IMR-90 (cell line): ENCODE measurements at places on chromosomes 7 and 10.
A peak's percentile ranks its signal among the peaks of the same experiment; 100 is the strongest.

- H3K27me3 ChIP-seq = peaks cover 8% of the 10 kb centered on the region
- no peak overlapping the region for H3K4me3 ChIP-seq
- no peaks in the 10 kb centered on the region for H3K36me3 ChIP-seq
Measured at GRCh38 chr7:95322854-95323253, 1.5 kb downstream of the PON1 start.

- H3K27ac ChIP-seq = no peak overlapping the region
- no peak overlapping the region for H3K4me3 ChIP-seq
- H3K36me3 ChIP-seq = no peaks in the 10 kb centered on the region
- H3K4me1 ChIP-seq = no peaks in the 10 kb centered on the region
- peaks cover 2% of the 10 kb centered on the region for H3K27me3 ChIP-seq
Measured at GRCh38 chr10:112314822-112315474, 31.7 kb downstream of the TECTB start.

GRCh38 chr10:29980084-29980483 lies 79.3 kb downstream of the JCAD start:
- H3K27me3 ChIP-seq = peaks cover 5% of the 10 kb centered on the region
- no peaks in the 10 kb centered on the region for H3K36me3 ChIP-seq
- peaks cover 2% of the 10 kb centered on the region; the same call in 1 of the 2 replicates for H3K4me1 ChIP-seq
- H3K27ac ChIP-seq = no peak overlapping the region
- no peak for DNase-seq

DNA sequence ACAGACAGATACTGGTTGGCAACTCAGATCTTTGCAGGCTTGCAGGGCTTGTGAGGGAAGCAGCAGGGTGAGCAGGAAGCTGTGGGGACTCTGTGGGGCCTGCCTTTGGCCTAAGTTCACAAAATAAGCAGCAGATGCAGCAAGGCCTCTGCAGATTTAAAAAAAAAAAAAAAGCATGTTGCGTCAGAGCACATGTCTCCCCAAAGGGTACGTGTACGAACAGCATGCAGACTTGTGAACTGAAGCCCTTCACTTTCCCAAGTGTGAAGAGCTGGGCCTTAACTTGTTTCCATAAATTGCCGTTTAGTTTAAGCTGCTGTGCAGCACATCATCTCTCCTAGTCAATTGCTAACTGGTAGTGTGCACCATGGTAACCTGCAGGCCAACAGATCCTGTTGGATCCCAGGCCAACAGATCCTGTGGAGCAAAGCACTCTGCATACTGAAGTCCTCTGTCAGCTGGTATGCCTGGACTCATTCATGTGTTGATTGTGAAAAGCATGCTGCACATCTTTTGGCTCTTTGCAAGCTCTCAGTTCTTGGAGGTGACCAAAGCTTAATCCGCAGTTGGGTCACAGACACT lies 10.8 kb upstream of the XPNPEP1 start:
- H3K27me3 ChIP-seq = no peaks in the 10 kb centered on the region
- H3K36me3 ChIP-seq = no peaks in the 10 kb centered on the region
- peaks cover 2% of the 10 kb centered on the region; the same call in 1 of the 2 replicates for H3K4me1 ChIP-seq
- no peak overlapping the region for H3K27ac ChIP-seq
- no peak overlapping the region for H3K4me3 ChIP-seq

DNA sequence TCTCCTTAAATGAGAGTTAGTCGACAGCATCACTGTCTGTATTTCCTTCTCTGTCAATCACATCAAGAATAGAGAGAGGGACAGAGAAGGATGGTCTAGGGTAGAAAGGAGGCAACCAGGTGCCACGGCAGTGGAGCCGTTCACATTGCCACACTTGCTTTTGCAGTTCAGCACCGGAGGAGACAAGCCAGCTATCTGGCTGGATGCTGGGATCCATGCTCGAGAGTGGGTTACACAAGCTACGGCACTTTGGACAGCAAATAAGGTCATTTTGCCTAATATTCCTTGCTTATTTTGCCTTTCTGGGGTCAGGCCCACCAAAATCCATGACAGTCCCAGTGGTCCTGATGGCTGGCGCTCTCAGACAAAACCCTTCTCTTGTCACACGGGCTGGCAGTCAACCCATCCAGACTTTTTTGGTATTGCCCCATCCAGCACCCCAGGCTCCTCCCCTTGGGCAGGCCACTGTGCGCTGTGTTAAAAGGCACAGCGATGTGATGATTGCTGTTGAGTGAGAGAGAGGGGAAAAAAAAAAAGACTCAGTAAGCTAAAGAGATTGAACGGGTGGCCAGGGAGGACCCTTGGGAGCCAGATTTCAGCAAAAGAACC lies 8.4 kb downstream of the CPA2 start:
- peaks cover 16% of the 10 kb centered on the region for H3K4me1 ChIP-seq
- H3K4me3 ChIP-seq = no peak overlapping the region
- H3K27me3 ChIP-seq = no peaks in the 10 kb centered on the region
- no peak overlapping the region for H3K27ac ChIP-seq
- no peaks in the 10 kb centered on the region for H3K36me3 ChIP-seq

- no peaks in the 10 kb centered on the region for H3K27me3 ChIP-seq
- peaks cover 11% of the 10 kb centered on the region for H3K36me3 ChIP-seq
- H3K4me3 ChIP-seq = peak overlapping the region; percentile 82
- peak; percentile 40 for DNase-seq
- H3K27ac ChIP-seq = peak overlapping the region; percentile 95
Measured at GRCh38 chr10:72353028-72353964, 1.4 kb downstream of the DNAJB12 start.

DNA sequence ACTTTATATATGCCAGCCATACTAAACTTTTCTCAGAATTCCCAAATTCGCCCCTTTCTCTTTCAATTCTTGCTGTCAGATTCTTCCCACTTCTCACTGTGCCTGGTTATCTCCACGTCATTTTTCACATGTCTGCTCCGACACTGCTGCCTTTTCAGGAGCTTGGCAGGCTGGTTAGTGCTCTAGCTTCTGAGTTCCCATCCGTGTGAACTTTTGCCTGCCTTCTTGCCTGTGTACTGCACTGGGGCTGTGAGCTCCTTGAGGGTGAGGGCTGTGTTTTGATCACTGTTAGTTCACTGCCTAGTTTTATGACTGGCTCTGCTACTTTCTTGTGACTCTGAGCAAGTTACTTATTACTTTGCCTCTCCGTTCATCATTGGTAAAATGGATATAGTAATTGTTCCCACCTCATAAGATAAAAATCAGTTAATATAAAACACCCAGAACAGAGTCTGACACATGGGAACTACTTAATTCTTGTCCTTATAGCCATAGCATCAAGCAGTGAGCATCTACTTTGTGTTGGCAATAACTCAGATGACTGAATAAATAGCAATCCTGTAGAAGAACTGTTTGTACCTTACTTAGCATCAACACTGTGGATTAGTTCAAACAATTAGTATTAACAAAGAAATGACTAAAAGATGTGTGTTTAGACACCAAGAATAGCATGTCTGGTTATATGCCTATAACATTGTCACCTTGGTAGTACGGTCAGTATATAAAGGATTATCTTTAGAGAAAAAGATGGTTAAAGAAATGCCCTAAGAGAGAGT lies 5.5 kb downstream of the GSTO1 start:
- H3K4me1 ChIP-seq = peaks cover 9% of the 10 kb centered on the region
- DNase-seq = peak; percentile 35
- peaks cover 37% of the 10 kb centered on the region for H3K36me3 ChIP-seq
- no peaks in the 10 kb centered on the region for H3K27me3 ChIP-seq
- no peak overlapping the region for H3K4me3 ChIP-seq

GRCh38 chr10:84540022-84540616 lies 211.7 kb downstream of the CCSER2 start:
- H3K27ac ChIP-seq = peak overlapping the region; percentile 40
- no peaks in the 10 kb centered on the region for H3K36me3 ChIP-seq
- peak; percentile 82 for DNase-seq
- H3K4me3 ChIP-seq = no peak overlapping the region
- H3K4me1 ChIP-seq = peaks cover 11% of the 10 kb centered on the region
- H3K27me3 ChIP-seq = no peaks in the 10 kb centered on the region

DNA sequence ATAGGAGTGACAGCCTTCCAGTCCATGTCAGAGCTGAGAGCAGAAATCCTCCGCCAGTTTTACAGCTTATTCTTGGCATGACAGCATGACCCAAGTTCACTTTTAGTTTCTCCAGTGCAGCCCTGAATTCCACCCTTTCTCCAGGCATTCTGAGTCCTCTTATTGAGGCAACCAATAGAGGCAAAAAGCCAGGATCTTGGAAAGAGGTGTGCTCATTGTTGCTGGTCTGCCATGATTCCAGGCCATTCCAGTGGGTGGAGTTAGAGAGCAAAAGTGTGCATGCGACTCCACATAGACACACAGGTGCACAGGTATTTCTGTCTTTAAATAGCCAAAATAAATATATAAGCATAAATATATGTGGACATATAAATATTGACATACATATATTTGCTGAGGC lies 224.7 kb upstream of the ADARB2 start:
- H3K4me1 ChIP-seq = no peaks in the 10 kb centered on the region
- H3K27me3 ChIP-seq = no peaks in the 10 kb centered on the region
- no peaks in the 10 kb centered on the region for H3K36me3 ChIP-seq

- no peaks in the 10 kb centered on the region for H3K27me3 ChIP-seq
- no peak for DNase-seq
- no peaks in the 10 kb centered on the region for H3K36me3 ChIP-seq
- H3K27ac ChIP-seq = no peak overlapping the region
Measured at GRCh38 chr7:148402159-148402558, 188.4 kb upstream of the C7orf33 start.

- no peak overlapping the region for H3K27ac ChIP-seq
- peaks cover 3% of the 10 kb centered on the region for H3K4me1 ChIP-seq
- H3K27me3 ChIP-seq = no peaks in the 10 kb centered on the region
Measured at GRCh38 chr7:80232979-80233724, 98.5 kb downstream of the GNAI1 start.

- no peaks in the 10 kb centered on the region for H3K27me3 ChIP-seq
- peak overlapping the region; percentile 26; the same call in 1 of the 2 replicates for H3K27ac ChIP-seq
- peak overlapping the region; percentile 87 for H3K4me3 ChIP-seq
- no peak for DNase-seq
Measured at GRCh38 chr10:128125416-128125943, 743 bp downstream of the MKI67 start.

DNA sequence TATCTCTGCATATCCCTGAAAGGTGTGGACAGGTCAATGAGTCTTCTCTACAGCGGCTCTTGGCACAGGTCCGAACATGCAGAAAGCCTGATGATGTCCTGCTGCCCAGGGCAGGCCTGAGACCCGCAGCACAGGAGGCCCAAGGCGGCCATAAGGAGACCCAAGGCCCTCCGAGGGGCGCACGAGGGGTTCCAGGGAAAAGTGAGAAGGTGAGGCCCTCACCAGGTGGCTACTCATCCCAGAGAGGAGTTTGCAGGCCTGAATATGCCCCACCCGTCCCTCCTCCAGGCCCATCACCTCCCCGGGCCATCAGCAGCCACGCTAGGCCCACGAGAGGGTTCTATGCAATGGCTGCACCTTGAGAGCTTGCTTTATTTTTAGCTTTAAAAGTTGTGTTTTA lies 173.4 kb upstream of the RHEB start:
- H3K4me3 ChIP-seq = no peak overlapping the region
- DNase-seq = no peak
- no peaks in the 10 kb centered on the region for H3K27me3 ChIP-seq
- peaks cover 12% of the 10 kb centered on the region for H3K4me1 ChIP-seq
- H3K36me3 ChIP-seq = no peaks in the 10 kb centered on the region
- no peak overlapping the region for H3K27ac ChIP-seq

DNA sequence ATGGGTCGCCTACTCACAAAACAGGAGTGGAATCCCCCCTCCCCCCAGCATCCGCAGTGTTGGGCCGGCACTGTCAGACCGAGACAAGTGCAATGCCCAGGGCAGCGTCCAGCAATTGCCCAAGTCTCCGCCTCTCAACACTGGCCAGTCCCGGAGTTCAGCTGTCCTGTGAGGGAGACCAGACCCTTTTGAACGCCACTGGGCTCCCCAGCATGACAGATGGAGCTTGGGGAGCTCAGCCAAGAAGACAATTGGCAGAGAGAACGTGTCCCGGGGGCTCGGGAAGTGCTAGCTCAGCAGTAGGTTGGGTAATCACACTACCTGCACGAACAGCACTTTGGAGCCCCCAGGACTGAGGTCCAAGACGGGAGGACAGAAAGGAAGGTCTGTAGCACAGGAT lies 4.7 kb downstream of the COPS6 start:
- no peaks in the 10 kb centered on the region for H3K27me3 ChIP-seq
- H3K36me3 ChIP-seq = peaks cover 71% of the 10 kb centered on the region
- no peak overlapping the region for H3K4me3 ChIP-seq
- DNase-seq = no peak
- H3K4me1 ChIP-seq = peaks cover 5% of the 10 kb centered on the region
- no peak overlapping the region for H3K27ac ChIP-seq
